ENCODE measurements at places on chromosomes 12 and 14. TPM values are rescaled to one million over a fixed set of nuclear protein-coding genes. Genes with fewer than 3 reads are reported as not detected.

Gene GPR162
- 0.27 TPM for total RNA-seq

Gene AHNAK2
- total RNA-seq: 238 TPM

Gene ACOT4
- 1.9 TPM for total RNA-seq

Gene RHOJ
- total RNA-seq: not detected

Gene CNPY2
- 120 TPM for total RNA-seq

Gene RD3L
- not detected for total RNA-seq

Gene KRT75
- total RNA-seq: 0.13 TPM

Gene GYS2
- not detected for total RNA-seq

Gene IQSEC3
- not detected for total RNA-seq

Gene NUDT4
- total RNA-seq: 27.8 TPM

Gene C12orf60
- total RNA-seq: 1.8 TPM

Gene KRT71
- total RNA-seq: 0.05 TPM

Gene PRIMA1
- 0.39 TPM for total RNA-seq

Gene SIX4
- 2.7 TPM for total RNA-seq

Gene PPP1R1A
- total RNA-seq: 0.18 TPM

Gene CCDC184
- 3.1 TPM for total RNA-seq

Gene ARHGAP9
- total RNA-seq: 0.36 TPM

Gene INHBE
- 0.08 TPM for total RNA-seq

Gene CLEC2A
- not detected for total RNA-seq

Gene ARMH4
- total RNA-seq: 0.84 TPM

Gene HCAR1
- 0.02 TPM for total RNA-seq

Gene GPHN
- total RNA-seq: 16.0 TPM

Gene POTEG
- not detected for total RNA-seq

Gene FAIM2
- total RNA-seq: 0.02 TPM

Gene CPNE6
- total RNA-seq: not detected

Gene ANKRD9
- 9.4 TPM for total RNA-seq

Gene PUS1
- total RNA-seq: 81.7 TPM

Gene PDZRN4
- total RNA-seq: not detected

Gene ADCY4
- total RNA-seq: not detected

Gene NOVA1
- 4.6 TPM for total RNA-seq

Gene SAMD15
- 2.0 TPM for total RNA-seq

Gene TOMM20L
- not detected for total RNA-seq

Gene HSPB8
- total RNA-seq: 15.1 TPM

Gene RND1
- total RNA-seq: 17.8 TPM

Gene CMA1
- total RNA-seq: not detected

Gene RERGL
- total RNA-seq: not detected

Gene EFCAB11
- 13.0 TPM for total RNA-seq

Gene MYF6
- not detected for total RNA-seq

Gene FUT8
- 13.4 TPM for total RNA-seq
